ENCODE measurements at places on chromosomes 12 and 14.

- DNase-seq = no peak
Observed at GRCh38 chr14:87282266-87282665, 710.7 kb downstream of the GALC start.

DNA sequence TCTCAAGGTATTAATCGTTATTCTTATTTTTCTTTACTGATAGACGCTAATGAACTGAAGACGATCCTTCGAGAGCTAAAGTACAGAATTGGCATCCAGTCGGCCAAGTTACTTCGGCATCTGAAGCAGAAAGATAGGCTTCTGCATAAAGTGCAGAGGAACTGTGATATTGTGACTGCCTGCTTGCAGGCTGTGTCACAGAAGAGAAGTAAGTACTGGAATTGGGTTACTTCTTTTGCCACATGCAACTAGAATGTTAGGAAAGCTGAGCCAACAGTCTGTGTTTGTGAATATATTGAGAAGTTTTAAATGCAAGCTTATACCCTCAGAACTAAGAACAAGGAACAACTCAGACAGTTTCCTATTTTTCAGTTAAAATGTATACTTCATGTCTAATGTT, 26.6 kb upstream of the GNS start:
- no peak for DNase-seq

GRCh38 chr14:54317391-54317790, 79.4 kb upstream of the CDKN3 start:
- DNase-seq = no peak

GRCh38 chr12:26091822-26092221, 33.0 kb downstream of the BHLHE41 start:
- DNase-seq = no peak

- no peak for DNase-seq
Observed at GRCh38 chr14:103994535-103995184, 52.3 kb upstream of the RD3L start.

- no peak for DNase-seq
Observed at GRCh38 chr12:23495472-23495871, 454.0 kb downstream of the SOX5 start.

Data from GM13976 (cell line).